ENCODE measurements at places on chromosomes 6 and 20.

- DNase-seq = no peak
These were observed 439.6 kb downstream of the DOK5 start for GRCh38 chr20:54914995-54915394.

- DNase-seq = no peak
These were observed 50.2 kb downstream of the ARHGAP18 start for GRCh38 chr6:129659590-129660345.

GRCh38 chr20:38249536-38250310 is 10.8 kb downstream of the KIAA1755 start:
- DNase-seq = no peak

DNA sequence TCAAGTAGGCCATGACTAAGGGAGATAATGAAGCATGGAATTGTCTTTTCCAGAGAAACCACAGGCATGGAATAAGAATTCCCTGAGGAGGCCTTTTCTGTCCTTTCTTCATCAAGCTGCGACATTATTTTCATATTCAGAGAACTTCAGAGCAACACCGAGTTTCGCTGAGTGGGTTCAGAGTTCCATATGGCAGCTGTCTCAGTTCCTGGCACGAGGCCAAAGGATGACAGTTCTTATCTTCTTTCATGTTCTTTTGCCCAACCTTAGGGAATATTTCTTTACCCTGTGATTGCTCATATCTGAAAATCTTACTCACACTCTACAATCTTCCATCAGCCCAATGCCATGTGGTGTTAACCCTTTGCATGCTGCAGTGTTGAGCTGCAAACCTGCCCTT is 135.3 kb upstream of the BMP2 start:
- DNase-seq = no peak

DNA sequence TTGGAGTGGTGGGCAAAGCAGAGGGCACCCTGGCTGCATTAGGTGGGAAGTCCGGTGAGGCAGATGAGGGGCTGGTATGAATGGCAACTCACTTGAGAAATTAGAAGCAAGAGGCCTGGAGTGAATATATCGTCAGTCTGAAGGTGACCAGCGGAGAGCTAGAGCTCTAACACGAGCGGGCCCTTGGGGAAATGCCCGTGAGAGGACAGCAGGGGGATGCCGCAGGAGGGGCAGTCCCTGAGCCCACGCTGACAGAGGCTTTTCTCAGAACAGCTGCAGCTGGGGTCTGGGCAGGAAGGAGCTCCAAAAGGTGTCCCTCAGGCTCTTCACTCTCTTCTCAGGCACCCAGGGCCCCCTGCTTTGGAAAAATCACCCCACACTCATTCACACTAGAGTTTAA is 32.0 kb upstream of the CD93 start:
- DNase-seq = no peak

- no peak for DNase-seq
These were observed 511.0 kb downstream of the CDKAL1 start for GRCh38 chr6:21045135-21045700.

DNA sequence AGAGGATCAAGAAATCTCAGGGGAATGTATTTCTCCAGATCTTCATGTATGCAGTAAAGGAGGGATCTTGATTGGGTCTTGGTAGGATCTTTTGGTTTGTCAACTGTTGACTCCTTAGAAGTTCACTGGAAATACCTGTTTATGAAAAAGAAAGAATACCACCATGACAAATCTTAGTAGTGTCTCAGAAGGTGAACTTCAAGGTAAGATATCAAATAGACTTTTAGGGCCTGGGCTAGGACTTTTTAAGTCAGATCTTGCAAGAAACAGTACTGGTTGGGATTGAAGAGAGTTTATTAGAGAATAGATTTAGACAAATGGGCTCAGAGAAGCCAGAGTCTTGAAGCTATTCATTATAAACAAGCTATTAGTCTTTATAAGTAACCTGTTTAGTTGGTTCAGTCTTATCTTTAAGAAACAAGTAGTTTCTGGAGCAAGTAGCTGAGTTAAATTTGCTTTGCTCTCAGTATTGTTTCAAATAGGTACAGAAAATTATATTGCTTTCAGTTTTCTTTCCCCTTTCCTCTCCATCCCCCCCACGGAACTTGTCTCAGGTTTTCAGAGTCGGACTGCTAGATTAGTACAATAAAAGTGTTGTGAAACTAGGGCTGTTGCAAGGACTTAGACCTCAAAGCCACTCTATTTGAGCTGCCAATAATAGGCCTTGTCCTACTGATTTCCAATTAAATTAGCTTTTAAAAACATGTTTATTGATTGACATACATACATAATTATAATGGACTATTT is 529.1 kb upstream of the CITED2 start:
- no peak for DNase-seq

DNA sequence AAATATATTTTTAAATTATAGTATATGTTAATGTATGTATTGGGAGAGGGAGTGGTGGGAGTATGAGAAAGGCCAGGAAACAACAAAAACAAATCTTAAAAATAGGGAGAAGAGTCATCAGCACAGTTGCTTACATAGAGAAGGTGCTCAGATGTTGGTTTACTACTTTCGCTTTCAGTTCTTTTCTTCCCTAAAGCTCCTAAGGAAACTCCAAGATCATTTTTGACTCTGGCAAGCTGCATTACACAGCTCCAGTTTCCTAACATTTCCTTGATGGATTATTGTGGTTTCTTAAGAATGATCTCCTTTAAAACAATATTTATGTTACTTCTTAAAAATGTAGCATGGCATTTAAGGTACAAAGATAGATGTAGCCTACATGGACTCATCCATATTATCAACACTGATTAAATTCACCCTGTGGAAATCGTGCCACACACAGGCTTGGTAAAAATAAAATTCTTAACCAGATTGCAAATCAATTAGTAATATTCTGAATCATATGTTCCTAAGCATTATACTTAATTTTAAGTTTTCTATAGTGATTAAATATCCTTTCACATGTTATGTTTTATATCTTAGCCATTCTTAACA is 118.0 kb upstream of the MAN1A1 start:
- no peak for DNase-seq

- DNase-seq = no peak
These were observed 63.1 kb downstream of the VGLL2 start for GRCh38 chr6:117328500-117328899.

DNA sequence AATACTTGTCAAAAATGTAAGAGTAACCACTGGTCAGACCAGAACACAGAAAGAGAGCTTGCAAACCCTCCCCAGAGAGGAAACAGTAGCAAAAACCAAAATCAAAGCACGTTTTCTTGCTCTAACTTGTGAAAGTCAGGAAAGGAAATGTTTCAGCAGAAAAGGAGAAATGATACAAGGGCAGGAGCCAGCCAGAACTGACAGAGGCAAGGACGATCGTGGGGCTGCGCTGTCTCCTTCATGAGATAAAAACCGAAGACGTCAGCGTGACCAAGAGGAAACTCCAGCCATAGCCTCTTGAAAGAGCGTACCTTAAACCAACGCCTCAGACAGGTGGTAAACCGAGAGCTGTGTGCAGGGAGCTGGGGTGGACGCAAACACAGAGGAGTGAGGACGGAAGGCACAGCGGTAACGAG is 27.5 kb downstream of the LAMA5 start:
- no peak for DNase-seq

DNA sequence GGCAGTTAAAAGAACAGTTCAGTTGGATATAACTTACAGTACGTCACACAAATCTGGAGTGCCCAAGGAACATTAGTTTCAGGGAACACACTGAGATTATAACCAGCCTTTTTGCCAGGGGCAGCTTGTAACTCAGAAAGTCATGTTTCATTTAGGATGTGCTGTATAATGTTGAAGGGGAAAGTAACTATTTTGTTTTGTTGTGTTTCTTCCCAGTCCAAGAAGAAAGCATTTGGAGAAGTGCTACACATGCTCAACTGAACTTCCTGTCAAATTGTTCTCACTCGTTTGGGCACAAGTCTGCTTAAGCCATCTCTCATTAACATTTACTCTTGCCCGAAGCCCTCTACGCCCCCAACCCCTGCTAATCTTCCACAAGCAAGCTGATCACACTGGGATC is 157.9 kb downstream of the BTBD9 start:
- DNase-seq = no peak

GRCh38 chr6:136499370-136499769 is 50.9 kb downstream of the MAP7 start:
- no peak for DNase-seq

GRCh38 chr6:111894272-111894671 is 21.0 kb upstream of the FYN start:
- no peak for DNase-seq

DNA sequence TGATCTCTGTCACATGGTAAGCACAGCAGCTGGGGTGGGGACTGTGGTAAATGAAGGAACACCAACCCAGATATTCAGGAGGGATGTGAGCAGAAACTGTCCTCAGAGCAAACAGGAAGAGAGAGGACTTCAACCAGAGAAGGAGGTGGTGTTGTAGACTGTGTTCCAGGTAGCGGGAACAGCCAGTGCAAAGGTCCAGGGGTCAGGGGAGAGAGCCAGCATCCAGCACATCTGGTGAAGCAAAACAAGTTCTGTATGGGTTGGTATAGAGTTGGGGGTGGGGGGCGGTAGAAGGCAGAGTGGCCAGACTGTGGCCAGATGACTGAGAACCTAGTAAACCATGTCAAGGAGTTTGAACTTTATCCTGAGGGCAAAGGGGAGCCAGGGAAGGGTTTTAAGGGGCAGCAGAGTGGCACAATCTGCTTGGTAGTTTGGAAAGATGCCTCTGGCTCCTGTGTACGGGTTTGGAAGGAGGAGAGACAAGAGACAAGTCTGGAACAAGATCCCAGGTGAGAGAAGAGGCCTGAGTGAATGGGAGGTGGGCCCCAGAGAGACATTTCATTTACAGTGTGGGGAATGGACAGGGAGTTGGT is 27.8 kb upstream of the TTPAL start:
- no peak for DNase-seq

GRCh38 chr6:34664256-34664971 is 32.2 kb downstream of the ILRUN start:
- no peak for DNase-seq

DNA sequence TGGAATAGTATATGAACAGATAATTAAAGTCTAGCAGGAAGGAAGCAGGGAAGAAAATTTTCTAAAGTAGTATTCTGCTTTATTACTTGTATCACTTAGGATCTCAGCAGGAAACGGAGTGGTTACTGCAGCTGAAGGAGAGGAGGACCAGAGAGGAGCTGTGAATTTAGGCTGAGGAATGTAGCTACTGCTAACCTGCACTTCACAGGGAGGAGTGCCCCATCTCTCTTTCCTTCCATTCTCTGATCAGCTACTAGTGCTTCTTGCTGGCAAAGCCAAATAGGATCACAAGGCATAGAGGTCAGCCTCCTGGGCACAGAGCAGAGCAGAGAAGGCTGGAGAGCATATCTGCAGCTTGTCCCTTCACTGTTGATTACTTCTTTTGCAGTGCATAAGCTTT is 205.3 kb upstream of the ASCC3 start:
- DNase-seq = no peak

DNA sequence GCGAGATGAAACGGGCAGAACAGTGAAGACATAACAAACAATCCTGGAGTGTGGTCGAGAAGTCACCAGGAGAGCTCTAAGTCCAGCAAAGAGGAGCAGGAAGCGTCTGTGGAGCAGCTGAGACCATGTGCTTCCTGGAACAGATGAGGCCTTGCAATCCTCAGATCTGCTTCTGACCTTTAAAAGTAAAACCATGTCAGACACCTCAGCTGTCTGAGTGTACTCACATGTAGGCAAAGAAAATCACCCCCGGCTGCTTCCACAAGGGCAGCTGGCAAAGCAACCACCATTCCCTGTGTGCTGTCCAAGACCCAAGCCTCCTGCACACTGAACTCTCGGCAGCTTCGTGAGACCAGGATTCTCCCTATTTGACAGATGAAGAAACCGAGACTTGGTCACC is 76.6 kb downstream of the EDN3 start:
- no peak for DNase-seq

DNA sequence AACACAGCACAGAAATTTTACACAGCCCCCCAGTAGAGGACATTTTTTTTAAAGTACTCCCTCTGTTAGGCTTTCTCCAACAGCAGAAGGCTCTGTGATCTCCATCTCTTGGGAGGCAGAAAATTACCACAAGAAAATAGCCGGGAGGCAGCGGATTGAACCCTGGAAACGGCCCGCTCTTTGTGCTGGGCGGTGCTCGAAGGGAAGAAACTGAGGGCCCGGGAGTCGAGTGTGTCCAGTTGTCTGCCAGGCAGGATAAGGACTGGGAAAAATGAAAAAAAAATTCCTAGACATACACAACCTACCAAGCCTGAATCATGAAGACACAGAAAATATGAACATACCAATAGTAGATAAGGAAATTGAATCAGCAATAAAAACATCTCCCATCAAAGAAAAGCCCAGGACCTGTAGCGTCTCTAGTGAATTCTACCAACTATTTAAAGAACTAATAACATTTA is 31.5 kb downstream of the POM121L2 start:
- no peak for DNase-seq

DNA sequence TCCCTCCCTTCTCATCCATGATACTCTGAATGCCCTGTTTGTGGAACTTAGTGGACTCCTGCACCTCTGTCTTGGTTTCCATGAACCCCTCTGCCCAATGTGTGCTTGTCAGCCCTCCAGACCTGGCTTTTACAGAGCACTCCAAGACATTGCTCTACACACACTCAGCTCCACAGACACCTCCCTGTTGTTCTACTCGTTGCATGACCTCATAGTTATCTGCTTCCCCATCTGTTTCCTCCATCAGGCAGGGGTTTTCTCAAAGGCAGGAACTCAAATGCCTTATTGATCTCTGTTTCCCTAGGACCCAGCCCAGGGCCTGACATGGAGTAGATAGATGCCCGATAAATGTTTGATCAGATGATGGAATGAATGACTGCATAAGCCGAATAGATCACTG is 13.3 kb downstream of the PLCG1 start:
- no peak for DNase-seq

- no peak for DNase-seq
These were observed 2.9 kb upstream of the TRIM26 start for GRCh38 chr6:30216096-30216495.

GRCh38 chr6:151948002-151948743 is 140.7 kb downstream of the ESR1 start:
- DNase-seq = no peak

GRCh38 chr6:143652841-143653331 is 24.9 kb upstream of the PHACTR2 start:
- DNase-seq = no peak

DNA sequence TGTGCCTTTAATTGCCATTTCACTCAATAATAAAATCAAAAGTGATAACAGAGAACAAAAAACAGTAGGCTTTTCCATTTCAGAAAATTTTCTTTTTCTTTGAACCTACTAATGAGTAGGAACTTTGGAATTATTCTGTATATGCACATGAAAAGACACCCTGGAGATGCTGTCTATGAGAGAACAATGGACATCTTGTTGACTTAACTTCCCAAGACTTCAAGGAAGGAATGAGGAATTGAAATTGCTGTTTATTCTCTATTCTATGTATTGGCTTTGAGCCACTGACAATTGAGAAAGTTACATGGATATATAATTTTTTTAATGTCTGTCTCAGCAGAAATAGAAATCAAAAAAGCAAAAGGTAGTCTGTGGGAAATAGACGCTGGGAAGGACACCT is 98.6 kb upstream of the PCSK2 start:
- no peak for DNase-seq

GRCh38 chr6:30508890-30509736 is 19.8 kb downstream of the HLA-E start:
- no peak for DNase-seq

GRCh38 chr6:90249458-90249857 is 47.2 kb downstream of the BACH2 start:
- no peak for DNase-seq

- no peak for DNase-seq
These were observed 5.8 kb downstream of the HMGA1 start for GRCh38 chr6:34242252-34243130.

- DNase-seq = no peak
These were observed 1.6 kb upstream of the MED23 start for GRCh38 chr6:131629651-131630050.

Data from stimulated activated CD8-positive, alpha-beta memory T cell treated with anti-CD3 and anti-CD28 coated beads, Interleukin-4, amount 100 ng/mL, for 4 hours (primary cell).